NCI-H1105 (cell line): ENCODE measurements at places on chromosomes 4 and X.

GRCh38 chr4:133150486-133151340, 1.6 kb downstream of the PCDH10 start:
- DNase-seq, result no peak

DNA sequence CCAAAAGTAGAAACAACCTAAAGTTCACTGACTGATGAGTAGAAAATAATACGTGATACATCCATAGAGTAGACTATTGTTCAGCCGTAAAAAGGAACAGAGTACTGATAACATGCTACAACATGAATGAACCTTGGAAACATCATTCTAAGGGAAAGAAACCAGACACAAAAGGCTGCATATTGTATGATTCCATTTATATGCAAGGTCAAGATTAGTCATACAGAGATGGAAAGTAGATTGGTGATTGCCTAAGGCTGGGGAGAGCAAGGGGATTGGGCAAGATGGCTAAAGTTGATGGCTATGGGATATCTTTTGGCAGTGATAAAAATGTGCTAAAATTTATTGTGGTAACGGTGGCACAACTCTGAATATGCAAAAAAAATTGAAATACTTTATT, 209.1 kb downstream of the RELL1 start:
- DNase-seq, result no peak

DNA sequence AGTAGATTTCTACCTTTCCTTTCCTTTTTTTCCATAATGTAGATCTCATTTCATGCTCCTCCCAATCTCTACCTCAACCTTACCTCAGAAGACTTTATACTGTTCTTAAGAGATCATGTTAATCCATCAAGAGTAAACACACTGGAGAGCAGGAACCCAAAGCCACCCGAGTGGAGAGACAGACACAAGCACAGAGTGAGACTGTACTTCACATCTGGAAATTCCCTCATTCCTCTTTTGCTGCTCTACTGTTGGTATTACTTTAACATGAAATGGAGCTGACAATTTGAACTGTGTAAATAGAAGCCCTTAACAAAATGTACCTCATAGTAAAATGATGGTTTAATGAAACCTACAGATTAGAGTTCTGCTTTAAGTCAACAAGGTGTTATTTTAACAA, 105.7 kb upstream of the RASGEF1B start:
- DNase-seq, result no peak

DNA sequence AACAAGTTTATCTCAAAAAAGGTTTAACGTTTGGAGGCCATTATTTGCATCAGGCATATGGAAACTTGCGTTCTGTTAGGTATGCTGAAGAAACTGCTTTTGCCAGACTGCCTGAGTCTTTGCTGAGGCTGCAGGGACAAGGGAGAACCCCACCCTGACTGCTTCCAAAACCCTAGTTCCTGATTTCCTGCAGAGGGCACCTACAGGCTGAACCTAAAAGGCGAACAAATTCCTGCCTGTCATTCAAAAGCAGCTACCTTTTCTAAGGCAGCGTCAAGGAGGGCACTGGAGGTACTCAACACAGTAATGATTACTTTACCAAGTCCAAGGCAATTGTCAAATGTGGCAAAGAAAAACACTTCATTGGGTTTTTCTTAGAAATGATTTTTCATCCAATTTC, 578 bp upstream of the CORIN start:
- DNase-seq, result no peak

GRCh38 chrX:71616672-71617529, 1.4 kb downstream of the CXCR3 start:
- DNase-seq, result no peak
